H1 (cell line): ENCODE measurements at places on chromosomes 1 and 21. TPM values are rescaled to one million over a fixed set of nuclear protein-coding genes. Genes with fewer than 3 reads are reported as not detected.

GRCh38 chr1:39411526-39412478 is 79.6 kb upstream of the BMP8A start:
- H3K27me3 ChIP-seq, result no peaks in the 10 kb centered on the region
- no peak for DNase-seq
- H3K4me3 ChIP-seq, result no peak overlapping the region

DNA sequence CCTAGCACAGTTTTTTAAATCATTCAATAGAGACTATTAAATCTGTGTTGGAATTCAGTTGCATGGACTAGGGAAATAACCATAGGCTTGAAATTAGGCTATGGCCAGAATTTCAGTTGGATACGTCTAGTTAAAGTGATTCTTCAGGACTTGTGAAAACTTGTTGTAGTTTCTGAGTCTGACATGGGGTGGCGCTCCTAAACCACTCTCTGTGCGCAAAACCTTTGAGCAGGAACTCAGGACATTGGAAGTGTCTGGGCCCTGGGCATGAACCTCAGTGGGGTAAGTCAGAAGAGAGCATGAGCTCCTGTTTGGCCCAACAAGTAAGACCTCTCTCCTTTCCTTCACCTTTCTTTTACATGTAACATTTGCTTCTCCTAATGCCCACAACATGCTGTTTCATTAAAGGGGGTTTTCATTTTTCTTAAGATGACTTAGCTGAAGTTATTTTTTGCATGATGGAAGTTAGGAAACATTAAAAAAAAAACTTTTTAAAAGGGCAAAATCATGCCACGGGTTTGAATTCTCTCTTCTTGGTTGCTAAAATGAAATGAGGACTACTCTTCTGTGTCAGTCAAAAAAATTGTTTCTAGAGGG is 17.1 kb upstream of the CCDC190 start:
- peaks cover 3% of the 10 kb centered on the region for H3K4me1 ChIP-seq
- no peaks in the 10 kb centered on the region for H3K36me3 ChIP-seq
- DNase-seq, result peak; percentile 87
- H3K27me3 ChIP-seq, result no peaks in the 10 kb centered on the region

DNA sequence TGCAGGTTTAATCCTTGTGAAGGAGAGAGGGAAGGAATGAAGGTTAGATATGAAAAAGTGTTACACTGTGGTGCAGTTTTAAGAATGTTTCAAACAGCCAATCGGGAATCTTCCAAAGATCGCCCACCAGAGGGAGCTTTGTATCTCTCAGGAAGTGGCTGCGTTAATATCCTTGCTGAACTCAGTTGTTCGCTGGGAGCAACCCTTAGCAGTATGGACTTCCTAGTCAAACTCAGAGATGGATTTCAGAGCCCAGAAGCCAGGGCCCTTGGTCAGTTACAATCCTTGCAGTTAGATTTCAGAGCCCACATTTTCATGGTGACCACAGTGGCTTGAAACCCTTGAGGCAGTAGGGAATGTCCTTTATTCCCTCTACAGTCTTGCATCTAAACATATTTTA is 136.2 kb downstream of the NTNG1 start:
- no peak overlapping the region for H3K27ac ChIP-seq
- no peaks in the 10 kb centered on the region for H3K36me3 ChIP-seq
- H3K27me3 ChIP-seq, result no peaks in the 10 kb centered on the region
- H3K4me1 ChIP-seq, result no peaks in the 10 kb centered on the region
- H3K4me3 ChIP-seq, result no peak overlapping the region

- 0 out of 2 replicates have a peak, but pooled peaks cover 3% of the 10 kb centered on the region for H3K4me1 ChIP-seq
- no peak for DNase-seq
- no peaks in the 10 kb centered on the region for H3K36me3 ChIP-seq
- H3K27me3 ChIP-seq, result no peaks in the 10 kb centered on the region
These were observed 100.0 kb upstream of the HNRNPU start for GRCh38 chr1:244964112-244964971.

DNA sequence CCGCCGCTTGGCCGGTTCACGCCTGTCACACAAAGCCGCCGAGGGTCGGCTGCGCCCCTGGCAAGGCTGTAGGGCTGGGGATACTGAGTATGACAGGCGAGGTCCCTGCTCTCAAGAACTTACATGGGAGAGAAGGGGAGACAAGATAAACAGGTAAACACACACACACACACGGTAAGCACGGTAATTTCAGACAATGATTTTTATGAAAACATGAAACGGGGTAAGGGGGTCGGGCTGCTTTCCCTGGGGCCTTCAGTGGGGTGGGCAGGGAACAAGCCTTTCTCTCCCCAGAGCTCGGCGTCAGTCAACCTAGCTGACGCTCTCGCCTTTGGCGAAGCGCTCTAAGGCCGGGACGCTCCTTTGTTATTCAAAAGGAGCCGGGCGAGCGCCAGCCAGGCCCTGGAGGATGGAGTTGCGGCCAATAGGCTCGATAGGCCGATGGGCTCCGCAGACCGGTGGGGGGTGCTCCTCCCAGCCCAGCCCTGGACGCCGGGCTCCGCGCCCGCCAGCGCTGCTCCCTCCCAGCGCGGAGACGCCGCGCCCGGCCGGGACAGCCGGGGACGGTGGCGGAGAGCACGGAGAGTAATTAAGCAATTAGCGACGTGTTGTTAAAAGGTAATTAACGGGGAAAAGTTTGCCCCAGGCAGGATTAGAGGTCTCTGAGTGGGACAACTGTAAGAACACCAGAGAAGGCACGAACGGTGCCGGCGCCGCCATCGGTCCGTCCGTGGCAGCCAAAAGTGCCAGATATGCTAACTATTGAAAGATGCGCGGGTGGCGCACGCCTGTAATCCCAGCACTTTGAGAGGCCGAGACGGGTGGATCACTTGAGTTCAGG is 950 bp upstream of the INKA2 start:
- H3K36me3 ChIP-seq, result no peaks in the 10 kb centered on the region
- H3K27me3 ChIP-seq, result no peaks in the 10 kb centered on the region
- peaks cover 22% of the 10 kb centered on the region for H3K4me1 ChIP-seq
- H3K27ac ChIP-seq, result peak overlapping the region; percentile 16; the same call in 1 of the 2 replicates
- H3K4me3 ChIP-seq, result peak overlapping the region; percentile 62

The KRTAP10-4 gene
- total RNA-seq, result not detected in 2 replicates

The FRRS1 gene
- total RNA-seq, result 5.6 and 6.5 TPM in 2 replicates

- H3K27ac ChIP-seq, result no peak overlapping the region
- peaks cover 4% of the 10 kb centered on the region for H3K4me1 ChIP-seq
- H3K4me3 ChIP-seq, result no peak overlapping the region
- H3K36me3 ChIP-seq, result no peaks in the 10 kb centered on the region
- no peak for DNase-seq
- H3K27me3 ChIP-seq, result no peaks in the 10 kb centered on the region
These were observed 117.1 kb downstream of the NRIP1 start for GRCh38 chr21:14947613-14948160.

DNA sequence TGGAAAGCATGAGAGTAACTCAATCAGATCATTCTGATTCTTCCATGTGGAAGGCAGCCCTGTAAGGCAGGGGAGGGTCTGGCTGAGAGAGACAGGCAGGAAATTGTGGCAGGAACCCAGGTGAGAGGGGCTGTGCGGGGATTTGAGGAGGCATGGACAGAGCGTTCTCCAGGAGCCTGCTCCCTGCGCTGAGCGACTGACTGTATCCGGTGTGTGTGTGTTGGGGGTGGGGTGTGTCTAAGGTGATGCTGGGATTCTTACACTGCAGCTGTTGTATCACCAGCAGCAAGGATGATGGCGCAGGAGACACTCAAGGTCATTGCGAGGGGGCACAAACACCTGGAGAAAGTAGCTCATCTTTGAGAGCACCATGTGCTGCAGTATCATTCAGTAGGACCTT is 128.5 kb downstream of the RHOU start:
- no peak for DNase-seq
- no peak overlapping the region for H3K4me3 ChIP-seq
- peaks cover 7% of the 10 kb centered on the region; the same call in 1 of the 2 replicates for H3K4me1 ChIP-seq
- H3K27me3 ChIP-seq, result no peaks in the 10 kb centered on the region
- H3K27ac ChIP-seq, result no peak overlapping the region

DNA sequence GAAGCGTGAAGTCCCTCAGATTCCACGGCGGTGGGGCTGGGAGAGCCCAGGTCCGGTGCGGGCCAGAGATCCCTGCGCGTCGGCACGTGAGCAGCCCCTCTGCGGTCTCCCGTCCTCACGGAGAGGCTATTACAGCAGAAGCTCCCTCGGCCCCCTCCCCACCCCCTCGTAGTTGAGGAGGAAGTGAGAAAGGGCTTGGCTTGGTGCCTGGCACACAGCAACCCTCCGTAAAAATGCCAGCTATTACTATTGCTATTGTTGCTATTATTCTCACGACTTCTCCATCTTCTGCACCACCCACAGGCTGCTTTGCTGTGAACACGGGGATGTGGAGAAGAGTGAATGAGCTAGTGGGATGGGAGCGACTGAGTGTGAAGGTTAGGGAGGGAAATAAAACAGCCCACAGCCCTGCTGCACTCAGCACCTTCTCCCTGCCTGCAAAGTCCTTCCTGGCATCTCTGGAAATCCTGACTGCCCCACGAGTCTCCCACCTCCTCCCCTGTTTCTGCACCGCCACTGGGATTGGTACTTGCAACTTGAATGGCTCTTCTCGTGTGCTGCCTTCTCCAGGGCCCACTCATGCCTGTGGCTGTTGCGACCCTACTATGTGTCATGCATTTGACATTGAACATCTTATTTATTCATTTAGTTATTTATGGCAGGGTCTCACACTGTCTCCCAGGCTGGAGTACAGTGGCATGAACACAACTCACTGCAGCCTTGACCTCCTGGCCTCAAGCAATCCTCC is 26.6 kb downstream of the ZBTB18 start:
- H3K4me1 ChIP-seq, result peaks cover 3% of the 10 kb centered on the region
- no peak overlapping the region for H3K4me3 ChIP-seq
- peaks cover 2% of the 10 kb centered on the region; the same call in 1 of the 2 replicates for H3K27me3 ChIP-seq
- no peaks in the 10 kb centered on the region for H3K36me3 ChIP-seq

- no peak for DNase-seq
- no peaks in the 10 kb centered on the region for H3K27me3 ChIP-seq
- peaks cover 14% of the 10 kb centered on the region for H3K36me3 ChIP-seq
- no peaks in the 10 kb centered on the region for H3K4me1 ChIP-seq
These were observed 86.9 kb downstream of the UCK2 start for GRCh38 chr1:165914136-165914798.

GRCh38 chr1:17066361-17067068 is 12.7 kb upstream of the SDHB start:
- H3K27ac ChIP-seq, result no peak overlapping the region
- DNase-seq, result no peak
- H3K36me3 ChIP-seq, result no peaks in the 10 kb centered on the region
- H3K4me1 ChIP-seq, result no peaks in the 10 kb centered on the region
- no peaks in the 10 kb centered on the region for H3K27me3 ChIP-seq

The ACTA1 gene
- total RNA-seq, result 56.2 and 58.2 TPM in 2 replicates

The TEDDM1 gene
- total RNA-seq, result not detected in 2 replicates

DNA sequence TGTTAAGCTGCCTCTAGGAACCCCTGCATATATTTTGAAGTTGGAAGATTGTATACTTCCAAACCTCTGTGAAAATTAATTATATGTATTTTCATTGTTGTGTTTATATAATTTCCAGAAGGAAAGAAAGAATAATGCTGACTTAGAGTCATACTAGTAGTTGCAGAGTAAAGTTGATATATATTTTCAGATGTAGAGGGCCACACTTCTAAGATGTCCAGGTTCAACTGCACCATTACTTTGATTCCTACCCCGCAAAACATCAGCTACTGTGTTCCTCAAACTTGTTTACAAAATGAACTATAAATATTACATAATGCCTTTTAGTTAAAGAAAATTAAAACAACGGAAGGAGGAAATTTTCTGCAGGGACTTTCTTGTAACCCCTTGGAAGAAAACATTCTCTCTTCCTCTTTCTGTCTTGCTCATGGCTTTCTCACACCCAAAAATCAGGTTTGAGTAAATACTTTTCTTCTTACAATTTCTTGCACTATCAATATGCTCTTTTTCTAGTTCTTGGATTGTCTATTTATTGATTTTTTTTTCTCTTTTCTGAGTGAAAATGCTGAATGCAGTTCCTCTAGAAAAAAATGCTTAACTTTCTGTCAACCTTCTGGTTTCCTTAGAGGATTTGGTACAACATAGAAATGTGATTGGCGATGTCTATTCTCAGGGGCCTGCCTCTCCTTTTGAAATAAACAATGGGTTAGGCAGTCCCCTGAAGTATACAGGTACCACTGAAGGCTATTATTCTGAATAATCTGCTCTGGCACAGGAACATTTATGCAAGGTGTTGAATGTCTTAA is 867.8 kb downstream of the TTLL7 start:
- H3K36me3 ChIP-seq, result no peaks in the 10 kb centered on the region
- no peak overlapping the region for H3K27ac ChIP-seq
- no peaks in the 10 kb centered on the region for H3K27me3 ChIP-seq
- DNase-seq, result no peak
- H3K4me3 ChIP-seq, result no peak overlapping the region
- no peaks in the 10 kb centered on the region for H3K4me1 ChIP-seq

GRCh38 chr1:12728391-12728790 is 12.5 kb downstream of the AADACL3 start:
- H3K27me3 ChIP-seq, result no peaks in the 10 kb centered on the region
- no peaks in the 10 kb centered on the region for H3K36me3 ChIP-seq
- H3K27ac ChIP-seq, result no peak overlapping the region
- H3K4me1 ChIP-seq, result no peaks in the 10 kb centered on the region

GRCh38 chr1:226645279-226645976 is 93.7 kb downstream of the ITPKB start:
- DNase-seq, result no peak
- H3K4me3 ChIP-seq, result no peak overlapping the region
- peaks cover 4% of the 10 kb centered on the region for H3K4me1 ChIP-seq
- H3K36me3 ChIP-seq, result no peaks in the 10 kb centered on the region
- no peaks in the 10 kb centered on the region for H3K27me3 ChIP-seq
- H3K27ac ChIP-seq, result no peak overlapping the region

The TMEM167B gene
- total RNA-seq, result 14.2 and 14.8 TPM in 2 replicates

- H3K4me1 ChIP-seq, result peaks cover 3% of the 10 kb centered on the region
- no peak overlapping the region for H3K27ac ChIP-seq
- H3K36me3 ChIP-seq, result no peaks in the 10 kb centered on the region
- no peak overlapping the region for H3K4me3 ChIP-seq
- DNase-seq, result peak; percentile 19
These were observed 34.7 kb downstream of the RGSL1 start for GRCh38 chr1:182484531-182485257.

GRCh38 chr1:167289966-167290365 is 69.3 kb downstream of the POU2F1 start:
- no peaks in the 10 kb centered on the region; the same call in 1 of the 2 replicates for H3K4me1 ChIP-seq
- no peak overlapping the region for H3K4me3 ChIP-seq
- DNase-seq, result no peak
